CD8-positive, alpha-beta T cell (primary cell): ENCODE measurements at places on chromosomes 4 and X.

DNA sequence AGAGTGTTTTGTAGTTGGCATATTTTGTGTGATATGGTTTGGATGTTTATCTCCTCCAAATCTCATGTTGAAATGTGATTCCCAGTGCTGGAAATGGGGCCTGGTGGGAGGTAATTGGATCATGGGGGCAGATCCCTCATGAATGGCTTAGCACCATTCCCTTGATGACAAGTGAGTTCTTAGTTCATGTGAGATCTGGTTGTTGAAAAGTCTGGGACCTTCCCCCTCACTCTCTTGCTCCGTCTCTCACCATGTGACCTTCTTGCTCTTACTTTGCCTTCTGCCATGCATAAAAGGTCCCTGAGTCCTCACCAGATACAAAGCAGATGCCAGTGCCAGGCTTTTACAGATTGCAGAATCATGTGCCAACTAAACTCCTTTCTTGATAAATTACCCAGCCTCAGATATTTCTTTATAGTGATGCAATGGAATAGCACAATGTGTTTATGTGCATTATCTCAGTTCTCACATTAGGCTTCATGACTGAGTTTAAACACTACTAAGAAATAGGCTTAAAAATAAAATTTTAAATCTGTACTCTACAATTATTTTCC is 1348.8 kb downstream of the STIM2 start:
- DNase-seq, result no peak

DNA sequence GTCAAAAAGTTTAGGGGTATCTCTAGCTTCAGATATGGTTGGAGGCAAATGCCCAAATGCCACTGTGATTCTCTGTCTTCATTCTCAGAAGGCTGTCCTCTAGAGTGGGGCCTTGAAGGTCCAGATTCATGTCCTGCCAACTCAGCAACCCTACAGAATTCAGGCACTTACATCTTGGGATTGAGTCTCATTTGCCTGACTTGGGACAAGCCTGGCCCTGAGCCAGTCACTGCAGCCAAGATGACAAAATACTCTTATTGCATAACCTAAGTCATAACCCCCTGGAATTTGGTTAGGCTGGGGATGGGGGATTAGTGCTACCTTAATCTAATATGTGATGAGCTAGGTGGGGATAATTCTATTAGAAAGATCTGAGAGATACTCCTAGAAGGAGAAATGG is 100.5 kb downstream of the AREG start:
- DNase-seq, result no peak

- no peak for DNase-seq
These were observed 9.9 kb upstream of the ANAPC4 start for GRCh38 chr4:25367004-25367621.

DNA sequence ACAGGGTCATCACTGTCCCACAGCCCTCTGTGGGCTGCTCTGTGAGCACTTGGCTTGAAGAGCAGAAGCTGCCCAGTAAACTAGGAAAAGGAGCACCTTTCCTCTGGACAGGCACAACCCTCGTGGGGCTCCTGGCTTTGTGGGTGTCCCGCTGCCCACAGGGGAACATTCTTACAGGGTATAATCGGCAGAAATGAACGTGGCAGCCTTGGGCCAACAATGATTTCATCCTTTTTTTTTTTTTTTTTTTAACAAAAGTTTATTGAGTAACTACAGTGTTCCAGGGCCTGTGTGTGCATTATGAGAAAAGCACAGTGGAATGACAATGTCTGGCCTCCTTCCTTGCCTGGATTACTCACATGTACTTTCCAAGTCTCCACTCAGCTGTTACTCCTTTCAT is 197.2 kb downstream of the PDGFC start:
- no peak for DNase-seq

- DNase-seq, result no peak
These were observed 195.3 kb downstream of the QDPR start for GRCh38 chr4:17316566-17316965.

DNA sequence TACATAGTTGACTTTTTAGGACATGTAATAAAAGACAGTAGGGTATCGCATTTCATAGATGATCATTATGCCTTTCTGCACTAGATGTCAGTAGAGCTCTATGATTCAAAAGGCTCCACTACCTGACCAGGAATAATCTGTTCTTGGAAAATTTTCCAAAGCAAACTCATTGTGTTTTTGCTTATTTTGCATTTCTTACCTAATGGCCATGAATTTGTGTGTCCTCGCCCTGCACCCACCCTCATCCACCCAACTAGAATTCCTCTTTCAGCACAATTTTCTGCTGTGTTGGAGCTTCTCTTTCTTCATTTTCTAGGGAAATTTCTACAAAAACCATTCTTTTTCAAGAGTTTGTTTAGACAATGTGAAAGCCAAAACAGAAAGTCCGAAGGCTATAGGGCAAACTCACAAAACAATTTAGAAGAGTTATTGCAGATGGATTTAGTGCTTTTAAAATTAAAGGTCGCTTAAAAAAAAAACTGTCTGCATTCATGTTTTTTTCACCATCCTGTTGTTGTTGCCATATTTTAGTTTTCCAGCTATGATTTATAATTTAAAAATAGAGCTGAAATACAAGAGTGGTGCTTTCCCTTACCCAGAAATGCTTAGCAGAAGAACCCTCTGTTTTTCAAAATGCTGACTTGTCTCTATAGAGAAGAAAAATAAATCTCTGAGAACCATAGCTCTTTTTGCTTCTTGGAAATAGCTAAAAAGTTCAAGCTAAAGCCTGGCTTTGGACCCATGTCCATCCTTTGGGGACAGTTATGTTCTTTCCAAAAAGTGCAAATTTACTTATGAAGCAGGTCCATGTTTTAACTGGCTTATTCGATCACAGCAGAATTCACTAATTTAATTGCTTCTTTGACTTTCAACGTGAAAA is 183.7 kb downstream of the SPATA18 start:
- DNase-seq, result no peak

DNA sequence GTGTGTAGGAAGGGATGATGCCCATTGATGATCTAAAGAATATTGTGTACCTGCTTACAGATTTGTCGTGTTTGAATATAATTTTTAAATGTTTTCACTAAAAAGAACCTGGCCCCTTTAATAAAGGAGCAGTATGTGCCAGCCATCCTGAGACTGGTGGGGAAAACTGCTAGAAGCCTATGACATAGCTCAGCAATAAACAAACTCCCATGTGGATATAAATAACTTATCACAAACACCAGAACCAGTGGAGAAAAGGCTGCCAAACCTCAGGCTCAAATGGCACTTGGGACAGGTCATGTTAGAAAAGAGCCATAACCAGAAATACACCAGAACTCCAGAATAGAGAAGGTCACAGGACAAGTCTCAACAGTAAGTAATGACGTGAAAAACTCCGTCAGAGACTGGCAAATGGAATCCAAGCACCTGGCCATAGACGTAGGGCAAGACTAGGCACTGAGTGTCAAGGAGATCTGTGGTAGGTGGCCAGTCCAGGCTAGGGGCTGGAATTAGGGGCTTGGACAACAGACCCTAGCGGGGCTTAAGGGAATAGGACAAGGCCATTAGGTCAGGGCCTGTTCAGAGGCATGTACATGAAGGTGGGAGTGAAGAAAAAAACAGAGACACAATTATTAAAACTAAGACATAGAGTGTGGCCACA is 11.7 kb upstream of the QRFPR start:
- no peak for DNase-seq

DNA sequence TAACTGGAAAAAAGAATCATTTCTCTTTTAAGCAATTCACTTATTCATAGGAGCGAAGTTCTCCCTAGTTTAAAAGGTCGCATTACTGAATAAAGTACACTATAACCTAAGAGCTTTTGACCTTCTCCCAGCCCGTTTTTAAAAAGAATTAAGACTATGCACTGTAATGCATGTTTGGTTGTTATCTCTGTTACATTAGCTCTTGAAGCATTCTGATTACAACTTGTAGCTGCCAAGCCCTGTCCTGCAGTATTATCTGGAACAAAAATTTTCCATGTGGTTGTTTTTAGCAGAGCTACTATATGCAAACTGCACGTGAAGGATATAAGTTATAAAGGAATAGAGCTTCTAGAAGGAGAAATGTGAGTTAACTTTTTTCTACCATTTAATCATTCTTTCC is 8.1 kb downstream of the GAB1 start:
- DNase-seq, result no peak

DNA sequence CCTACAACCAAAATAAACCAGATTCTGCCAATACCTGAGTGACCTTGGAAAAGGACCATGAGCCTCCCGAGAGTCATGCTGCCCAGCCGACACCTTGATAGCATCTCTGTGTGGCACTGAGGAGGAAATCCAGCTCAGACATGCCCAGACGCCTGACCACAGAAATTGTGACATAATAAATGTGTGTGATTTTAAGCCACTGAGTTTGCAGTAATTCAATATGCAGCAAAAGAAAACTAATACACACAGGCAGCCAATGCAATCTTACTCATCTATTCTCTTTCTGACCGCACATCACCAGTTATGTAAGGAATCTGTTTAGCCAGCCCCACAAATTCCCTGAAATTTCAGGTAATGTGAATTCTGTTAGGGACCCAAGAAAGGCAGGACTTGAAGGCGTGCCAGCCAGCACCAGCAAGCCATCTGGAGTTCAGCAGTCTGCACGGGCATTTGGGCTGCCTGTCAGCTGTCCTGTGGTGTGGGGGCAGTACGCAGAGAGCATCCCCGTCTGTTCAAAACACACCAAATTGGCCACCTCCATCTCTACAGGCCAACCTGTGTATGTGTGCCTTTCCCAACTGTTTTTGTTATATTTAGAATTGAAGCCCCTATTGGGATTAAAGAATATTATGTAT is 176.4 kb downstream of the NLGN4X start:
- DNase-seq, result no peak

- DNase-seq, result no peak
These were observed 395.1 kb downstream of the RAB28 start for GRCh38 chr4:13088726-13089658.

GRCh38 chr4:24914460-24914859 is 1.6 kb upstream of the CCDC149 start:
- no peak for DNase-seq

- no peak for DNase-seq
These were observed 48.9 kb downstream of the PDLIM5 start for GRCh38 chr4:94500685-94501084.

GRCh38 chrX:22043872-22044271 is 11.7 kb downstream of the PHEX start:
- no peak for DNase-seq
